ENCODE measurements at places on chromosomes 6 and 20. TPM values are rescaled to one million over a fixed set of nuclear protein-coding genes. Genes with fewer than 3 reads are reported as not detected.

- peak; percentile 72 for DNase-seq
Observed at GRCh38 chr6:81265106-81265505, 487.4 kb downstream of the TENT5A start.

JAG1 gene
- 14.0 TPM for total RNA-seq

DNA sequence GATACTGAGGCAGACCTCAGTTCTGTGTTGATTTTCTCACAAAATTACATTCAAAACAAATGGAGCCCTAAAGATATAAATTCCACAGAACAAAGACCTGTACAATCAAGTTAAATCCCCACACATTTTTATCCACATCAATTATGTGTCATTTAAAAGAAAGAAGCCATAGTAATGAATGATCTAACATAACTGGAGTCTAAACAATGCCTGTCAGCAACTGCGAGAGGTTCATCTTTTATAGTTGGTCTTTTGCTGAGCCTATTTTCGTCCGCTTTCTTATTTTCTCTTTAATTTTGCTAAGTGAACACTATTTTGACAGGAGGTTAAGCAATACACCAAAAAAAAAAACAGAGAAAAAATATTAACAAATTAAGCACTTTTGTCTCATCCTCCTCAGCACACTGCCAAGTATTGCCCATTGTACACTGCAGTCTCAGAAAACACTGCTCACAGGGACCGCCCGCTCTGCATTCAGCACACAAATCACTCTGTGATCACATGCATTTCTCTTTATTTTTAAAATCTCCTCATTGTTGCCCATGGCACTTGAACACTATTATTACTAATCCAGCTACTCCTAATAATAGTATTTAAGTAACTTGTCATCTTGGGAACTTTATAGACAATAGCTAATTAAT, 140.8 kb downstream of the BTBD9 start:
- no peak for DNase-seq

GRCh38 chr6:13654496-13654895, 39.4 kb downstream of the NOL7 start:
- no peak for DNase-seq

PPP1R10 gene
- 32.1 TPM for total RNA-seq

TSPO2 gene
- total RNA-seq, result not detected

DNA sequence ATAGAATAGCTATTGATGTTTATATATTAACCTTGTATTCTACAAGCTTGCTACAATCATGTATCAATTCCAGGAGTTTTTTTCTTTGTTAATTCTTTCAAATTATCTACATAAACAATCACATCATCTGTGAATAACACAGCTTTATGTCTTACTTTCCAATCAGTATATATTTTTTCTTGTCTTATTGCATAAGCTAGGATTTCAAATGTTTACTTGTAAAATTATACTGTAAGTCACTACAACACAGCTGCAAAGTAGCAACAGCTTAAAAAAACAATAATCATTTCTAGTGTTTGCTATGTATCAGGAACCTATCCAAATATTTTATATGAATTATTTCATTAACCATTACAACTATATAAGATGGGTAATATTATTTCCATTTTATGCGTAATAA, 270.4 kb downstream of the KIF16B start:
- DNase-seq, result no peak

DYNLT2 gene
- 3.1 TPM for total RNA-seq

DOP1A gene
- 31.6 TPM for total RNA-seq

DNA sequence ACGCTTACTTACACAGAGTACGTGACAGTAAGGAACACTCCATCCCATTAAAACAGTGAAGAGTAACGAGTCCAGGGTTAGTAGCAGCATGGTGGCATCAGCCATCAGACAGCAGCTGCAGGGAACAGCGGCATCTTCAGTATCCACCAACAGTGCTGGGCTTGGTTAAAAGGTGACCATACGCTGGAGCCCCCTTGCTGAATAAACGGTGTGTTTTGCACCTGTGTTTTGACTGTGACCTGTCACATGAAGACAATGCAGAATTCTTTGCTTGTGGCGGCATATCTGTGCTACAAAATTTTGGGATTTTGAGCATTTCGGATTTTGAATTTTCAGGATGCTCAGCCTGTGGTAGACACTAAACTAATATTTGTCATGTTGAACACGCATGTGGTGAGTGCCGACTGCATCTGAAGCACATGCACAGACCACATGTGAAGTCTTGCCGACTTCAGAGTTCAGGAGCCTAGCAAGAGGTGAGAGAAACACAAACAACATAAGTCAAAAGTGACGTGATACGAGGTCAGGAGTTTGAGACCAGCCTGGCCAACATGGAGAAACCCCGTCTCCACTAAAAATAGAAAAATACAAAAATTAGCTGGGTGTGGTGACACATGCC, 69.3 kb upstream of the FRMD1 start:
- no peak for DNase-seq

GRCh38 chr6:122374307-122374706, 25.1 kb upstream of the HSF2 start:
- DNase-seq, result no peak

- DNase-seq, result no peak
Observed at GRCh38 chr6:31652925-31653724, 664 bp upstream of the BAG6 start.

DNA sequence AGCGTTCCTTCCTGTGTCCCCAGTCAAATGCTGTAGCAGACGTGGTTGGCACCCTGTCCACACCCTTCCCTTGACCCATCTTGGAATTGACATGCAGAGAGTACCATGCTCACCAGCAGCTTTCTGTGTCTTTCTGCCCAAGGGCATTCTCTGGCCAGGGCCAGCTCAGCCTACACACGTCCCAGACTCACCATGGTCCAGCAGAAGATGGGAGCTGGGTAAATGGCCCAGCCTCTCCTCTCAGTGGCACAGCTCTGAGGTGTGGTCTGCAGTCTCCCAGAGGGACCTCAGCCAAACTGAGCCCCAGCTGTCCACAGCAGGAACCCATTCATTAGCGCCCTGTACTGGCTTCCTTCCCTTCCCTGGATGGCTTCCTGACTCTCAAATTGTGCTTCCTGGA, 31.1 kb upstream of the BLCAP start:
- no peak for DNase-seq

SPEF1 gene
- total RNA-seq, result not detected

Measured in myocyte (in vitro differentiated cells).